Neural crest cell (in vitro differentiated cells): ENCODE measurements at places on chromosomes 7 and 10. TPM values are rescaled to one million over a fixed set of nuclear protein-coding genes. Genes with fewer than 3 reads are reported as not detected.

The RHOBTB1 gene
- total RNA-seq: 15.8 and 15.9 TPM in 2 replicates

DNA sequence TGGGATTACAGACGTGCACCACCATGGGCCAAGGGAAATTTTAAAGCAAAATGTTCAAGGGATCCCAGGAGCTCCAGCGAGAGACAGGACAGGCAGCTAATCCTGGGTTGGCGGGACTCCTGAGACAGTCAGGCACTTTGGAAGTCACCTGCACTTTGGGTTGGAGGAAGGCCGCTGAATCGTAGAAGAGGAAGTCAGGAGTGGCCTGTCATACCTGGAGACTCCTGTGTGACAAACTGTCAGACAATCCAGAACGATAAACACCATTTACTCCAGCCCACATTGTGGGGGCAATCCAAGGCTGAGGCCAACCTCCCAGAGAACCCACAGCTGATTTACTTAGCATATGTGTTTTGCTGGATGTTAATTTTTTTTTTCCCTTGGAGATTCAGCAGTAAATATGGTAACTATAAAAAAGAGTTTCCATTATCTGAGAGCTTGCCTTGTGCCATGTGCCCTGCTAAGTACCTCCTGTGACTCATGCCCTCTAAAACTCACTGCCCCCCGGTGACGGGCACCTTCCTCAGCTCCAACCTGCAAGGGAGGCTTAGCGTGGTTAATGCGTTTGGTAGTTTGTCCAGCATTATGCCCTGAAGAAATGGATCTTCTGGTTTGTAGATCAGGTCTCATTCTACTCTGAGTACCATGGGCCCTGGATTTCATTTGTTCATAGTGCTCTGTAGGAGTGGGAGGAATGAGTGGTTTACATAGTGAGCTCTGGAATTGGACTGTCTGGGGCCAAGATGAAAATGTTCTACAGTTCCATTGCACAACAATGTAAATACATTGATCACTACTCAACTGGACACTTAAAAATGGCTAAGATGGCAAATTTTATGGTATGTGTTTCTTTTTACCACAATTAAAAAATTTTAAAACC is 50.9 kb downstream of the ICA1 start:
- DNase-seq: no peak

The RPEL1 gene
- not detected in 2 replicates for total RNA-seq

DNA sequence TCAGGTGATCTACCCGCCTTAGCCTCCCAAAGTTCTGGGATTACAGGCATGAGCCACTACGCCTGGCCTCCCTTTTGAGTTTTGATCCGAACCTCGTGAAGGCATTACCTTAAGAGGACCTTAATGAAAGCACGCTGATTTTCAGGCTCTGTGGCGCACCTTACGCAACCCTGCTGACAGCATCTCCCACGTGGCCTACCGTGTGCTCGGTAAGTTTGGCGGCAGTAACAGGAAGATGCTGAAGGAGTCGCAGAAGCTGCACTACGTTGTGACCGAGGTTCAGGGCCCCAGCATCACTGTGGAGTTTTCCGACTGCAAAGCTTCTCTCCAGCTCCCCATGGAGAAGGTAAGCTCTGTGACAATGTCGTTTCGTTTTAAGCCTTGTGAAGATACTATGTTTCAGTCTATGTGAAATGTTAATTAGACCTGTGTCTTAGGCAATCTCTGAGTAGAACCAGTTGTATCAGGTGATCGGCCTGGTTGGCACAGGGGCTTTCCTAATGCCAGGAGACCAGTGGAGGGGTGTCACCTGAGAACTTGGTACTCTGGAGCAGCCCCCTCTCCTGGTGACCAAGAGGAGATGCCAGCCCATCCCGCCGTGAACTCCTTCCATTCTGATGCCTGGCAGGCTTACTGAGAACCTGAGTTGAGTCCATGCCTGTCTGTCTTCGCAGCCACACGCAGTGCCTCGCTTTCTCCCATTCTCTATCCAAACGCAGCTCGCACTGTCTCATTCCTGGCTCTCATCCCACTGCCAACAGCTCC is 43.5 kb downstream of the TRRAP start:
- no peak for DNase-seq

GRCh38 chr7:49344556-49344955 is 420.2 kb downstream of the CDC14C start:
- no peak for DNase-seq

The TMEM176A gene
- total RNA-seq: 2.0 TPM in 2 replicates

DNA sequence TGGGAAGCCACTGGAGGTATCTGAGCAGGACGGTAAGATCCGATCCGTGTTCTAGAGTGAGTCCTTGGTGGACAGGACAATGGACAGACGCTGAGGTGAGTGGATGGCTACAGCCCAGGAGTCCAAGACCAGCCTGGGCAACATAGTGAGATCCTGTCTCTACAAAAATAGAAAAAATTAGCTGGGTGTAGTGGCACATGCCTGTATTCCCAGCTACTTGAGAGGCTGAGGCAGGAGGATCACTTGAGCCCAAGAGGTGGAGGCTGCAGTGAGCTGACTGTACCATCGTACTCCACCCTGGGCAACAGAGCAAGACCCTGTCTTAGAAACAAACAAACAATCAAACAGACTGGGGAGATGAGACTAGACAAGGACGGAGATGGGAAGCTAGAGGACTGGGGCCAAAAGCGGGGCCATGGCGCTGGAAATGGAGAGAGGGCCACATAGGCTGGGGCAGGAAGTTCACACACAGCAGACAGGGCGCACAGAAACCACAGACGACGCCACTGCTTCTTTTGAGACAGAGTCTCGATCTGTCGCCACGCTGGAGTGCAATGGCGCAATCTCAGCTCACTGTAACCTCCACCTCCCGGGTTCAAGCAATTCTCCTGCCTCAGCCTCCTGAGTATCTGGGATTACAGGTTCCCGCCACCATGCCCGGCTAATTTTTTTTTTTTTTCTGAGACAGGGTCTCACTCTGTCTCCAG is 24.7 kb downstream of the DAGLB start:
- no peak for DNase-seq

- DNase-seq: no peak
Observed at GRCh38 chr7:89887489-89887888, 266.8 kb upstream of the STEAP1 start.

The MALRD1 gene
- total RNA-seq: 0.73 and 0.84 TPM in 2 replicates
